ENCODE measurements at places on chromosomes 11 and 22.

- no peak for DNase-seq
Observed at GRCh38 chr11:121437686-121438078, 14.4 kb upstream of the SORL1 start.

GRCh38 chr22:31350410-31350863, 4.3 kb upstream of the PATZ1 start:
- no peak for DNase-seq

DNA sequence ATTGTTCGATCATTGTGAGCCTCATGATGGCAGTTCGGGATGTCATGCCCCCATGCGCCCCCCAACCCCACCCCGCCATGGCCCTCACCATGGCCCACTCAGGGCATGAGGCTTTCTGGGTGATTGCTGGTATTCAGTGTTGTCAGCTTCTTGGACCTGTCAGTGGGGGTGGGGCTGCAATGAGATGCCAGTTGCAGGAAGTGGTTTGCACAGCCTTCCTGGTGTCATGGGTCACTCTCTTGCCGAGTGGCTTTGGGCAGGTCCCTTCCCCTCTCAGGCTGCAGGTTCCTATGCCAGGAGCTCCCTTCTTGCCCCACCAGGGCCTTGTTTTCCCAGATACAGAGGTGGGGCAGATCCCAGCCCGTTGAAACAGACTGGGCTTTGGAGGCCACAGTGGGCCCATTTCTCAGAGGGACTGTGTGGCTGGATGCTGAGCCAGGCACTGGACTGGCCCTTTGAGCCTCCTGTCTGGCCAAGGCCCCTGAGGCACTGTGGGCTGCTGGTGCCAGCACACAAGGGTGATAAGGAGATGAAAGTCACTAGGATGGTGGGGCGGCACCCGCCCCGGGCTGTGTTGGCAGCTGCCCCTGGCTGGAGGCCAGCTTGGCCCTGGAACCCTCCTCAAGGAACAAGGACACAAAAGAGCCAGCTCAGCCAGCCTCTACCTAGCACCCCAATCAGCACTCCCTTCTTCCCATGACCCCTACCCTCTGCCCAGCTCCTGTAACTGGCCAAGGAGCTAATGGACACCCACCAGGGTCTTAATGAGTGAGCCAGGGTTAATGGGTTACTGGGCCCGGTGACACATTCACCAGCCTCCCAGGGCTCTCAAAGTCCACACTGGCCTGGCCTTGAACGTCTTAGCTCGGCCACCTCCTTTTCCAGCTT, 1.5 kb upstream of the GGT1 start:
- DNase-seq, result peak; percentile 93

- DNase-seq, result no peak
Observed at GRCh38 chr11:120390585-120390922, 54.3 kb downstream of the ARHGEF12 start.

GRCh38 chr11:45643598-45644260, 21.7 kb downstream of the CHST1 start:
- DNase-seq, result no peak

DNA sequence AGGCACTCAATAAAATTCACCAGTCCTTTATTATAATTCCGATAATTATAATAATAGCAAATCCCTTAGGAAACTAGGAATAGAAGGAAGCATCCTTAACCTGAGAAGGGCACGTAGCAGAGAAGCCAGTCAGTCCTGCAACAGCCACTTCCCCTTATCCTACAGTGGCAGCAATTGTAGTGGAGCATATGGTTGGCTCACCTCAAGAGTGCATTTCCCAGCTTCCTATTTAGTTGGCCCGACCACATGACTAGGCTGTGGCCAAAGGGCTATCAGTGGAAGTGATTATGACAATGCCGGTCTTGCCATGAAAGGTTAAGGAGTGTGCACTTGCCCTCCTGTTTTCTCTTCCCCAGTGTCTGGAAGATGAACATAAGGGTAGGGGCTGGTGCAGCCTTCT, 27.0 kb downstream of the TESMIN start:
- DNase-seq, result no peak

- DNase-seq, result no peak
Observed at GRCh38 chr11:45948356-45948755, 25.9 kb downstream of the LARGE2 start.

DNA sequence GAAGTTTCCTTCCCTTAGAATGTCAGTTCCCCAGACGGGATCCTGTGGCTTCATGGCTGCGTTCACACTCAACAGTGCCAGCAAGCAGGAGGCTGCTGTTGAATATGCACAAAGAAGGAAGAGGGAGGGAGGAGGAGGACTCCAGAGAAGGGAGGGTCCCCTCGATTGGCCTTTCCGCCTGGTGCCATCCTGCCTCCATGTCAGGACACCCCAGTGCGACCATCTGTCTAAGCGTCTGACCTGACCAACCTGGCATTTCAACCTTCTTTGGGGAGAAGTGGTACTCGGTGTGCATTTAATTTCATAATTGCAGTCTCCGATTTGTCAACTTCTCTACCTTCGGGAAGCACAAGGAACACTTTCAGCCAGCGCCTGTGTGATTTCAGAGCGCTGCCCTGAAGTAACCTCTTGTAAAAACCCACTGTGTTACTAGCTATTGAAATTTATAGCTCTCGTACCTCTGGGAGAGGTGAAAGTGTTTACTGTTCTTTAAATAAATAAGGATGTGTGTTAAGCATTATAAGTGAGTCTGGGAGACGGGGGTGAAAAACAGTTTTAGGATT, 1491.9 kb downstream of the TBC1D22A start:
- no peak for DNase-seq

GRCh38 chr22:36773935-36774334, 2.0 kb downstream of the IFT27 start:
- no peak for DNase-seq

GRCh38 chr11:117983163-117983475, 3.1 kb upstream of the IL10RA start:
- DNase-seq, result no peak

- no peak for DNase-seq
Observed at GRCh38 chr11:33309118-33309517, 51.9 kb downstream of the HIPK3 start.

DNA sequence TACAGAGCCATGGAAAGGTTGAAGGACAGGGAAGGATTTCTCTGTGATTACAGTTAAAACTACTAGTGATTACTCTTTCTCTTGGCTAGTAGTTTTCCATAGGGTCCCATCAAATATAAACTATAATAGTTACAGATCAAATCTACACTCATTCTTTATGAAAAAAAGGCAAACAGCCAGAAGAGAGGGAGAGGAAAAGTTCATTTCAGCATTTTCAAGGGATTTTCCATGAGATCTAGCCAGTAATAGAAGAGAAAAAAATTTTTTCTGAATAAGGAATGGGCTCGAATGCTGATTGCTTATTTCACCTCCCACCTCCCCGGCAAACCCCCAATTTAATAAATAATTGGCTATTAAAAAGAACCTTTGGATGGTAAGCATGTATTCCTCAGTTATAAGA, 74.8 kb upstream of the BLID start:
- DNase-seq, result no peak

DNA sequence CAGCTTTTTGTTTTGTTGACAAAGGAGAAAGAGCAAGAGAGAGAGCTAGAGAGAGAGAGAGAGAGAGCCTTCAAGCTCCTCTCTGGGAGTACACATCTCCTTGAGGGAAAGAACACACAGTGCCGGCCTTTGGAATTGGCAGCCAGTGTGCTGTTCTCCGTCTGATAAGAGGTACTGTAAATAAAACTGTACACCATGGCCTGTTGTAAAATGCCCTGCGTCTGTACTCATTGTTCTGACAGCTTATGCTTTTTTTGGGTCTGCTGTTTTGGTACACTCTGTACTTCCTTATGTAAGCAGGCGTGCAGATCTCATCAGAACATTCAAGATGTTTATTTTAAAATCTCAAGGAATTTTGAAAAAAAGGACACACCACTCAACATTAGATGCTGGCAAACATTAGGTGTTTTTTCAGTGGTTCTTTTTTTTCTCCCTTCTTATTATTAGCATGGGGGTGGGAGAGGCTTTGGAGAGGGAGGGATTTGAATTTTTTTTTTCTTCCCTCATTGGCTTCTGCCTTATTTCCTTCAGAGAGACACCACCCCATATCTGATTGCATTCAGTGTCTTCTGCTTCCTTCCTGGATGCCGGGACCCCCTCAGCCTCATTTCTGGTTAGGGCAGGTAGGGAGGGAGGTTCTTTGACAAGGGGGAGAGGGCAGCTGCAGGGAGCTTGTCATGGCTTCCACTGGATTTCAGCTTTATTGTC, 116.8 kb upstream of the NNMT start:
- peak; percentile 85 for DNase-seq

GRCh38 chr11:75625991-75626888, 42.6 kb downstream of the MAP6 start:
- no peak for DNase-seq

GRCh38 chr11:117529816-117530215, 202.2 kb downstream of the CEP164 start:
- DNase-seq, result no peak

GRCh38 chr22:38793317-38793716, 626 bp downstream of the DNAL4 start:
- DNase-seq, result no peak

DNA sequence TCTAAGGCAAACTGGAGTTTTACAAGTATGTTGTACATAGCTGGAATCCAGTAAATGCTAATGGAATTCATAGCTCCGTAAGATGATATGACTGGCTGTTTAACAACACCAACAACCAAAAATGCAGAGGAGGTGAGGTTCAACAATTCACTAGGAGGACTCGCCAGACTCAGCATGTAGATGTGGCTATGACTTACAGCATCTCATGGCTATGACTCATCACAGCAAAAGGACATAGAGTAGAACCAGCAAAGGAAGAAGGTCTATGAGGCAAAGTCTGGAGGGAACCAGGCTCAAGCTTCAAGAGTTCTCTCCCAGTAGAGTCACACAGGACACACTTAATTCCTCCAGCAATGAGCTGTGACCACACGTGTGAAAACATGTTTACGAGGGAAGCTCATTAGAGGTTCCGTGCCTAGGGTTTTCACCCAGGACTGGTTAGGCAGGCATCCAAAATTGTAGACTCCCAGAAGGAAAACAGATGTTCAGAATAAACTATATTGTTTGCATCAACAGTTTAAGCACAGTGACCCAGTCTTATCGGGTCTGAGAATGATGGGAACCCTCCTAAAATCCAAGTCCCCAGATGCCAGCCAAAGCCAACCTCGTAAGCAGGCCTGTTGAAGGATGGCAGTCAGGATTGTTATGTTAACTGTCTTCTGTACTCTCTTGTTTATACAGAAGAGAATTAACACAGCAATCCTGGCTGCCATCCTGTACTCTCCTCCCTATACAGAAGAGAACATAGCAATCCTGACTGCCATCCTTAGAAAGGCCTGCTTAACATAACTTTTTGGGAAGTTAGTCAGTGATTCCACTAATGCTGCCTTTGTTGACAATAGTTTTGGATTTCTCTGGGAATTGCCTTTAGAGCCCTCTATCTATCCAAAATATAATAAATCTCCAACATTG, 116.6 kb downstream of the LARGE1 start:
- no peak for DNase-seq

GRCh38 chr22:49137206-49137840, 690.4 kb downstream of the BRD1 start:
- no peak for DNase-seq

DNA sequence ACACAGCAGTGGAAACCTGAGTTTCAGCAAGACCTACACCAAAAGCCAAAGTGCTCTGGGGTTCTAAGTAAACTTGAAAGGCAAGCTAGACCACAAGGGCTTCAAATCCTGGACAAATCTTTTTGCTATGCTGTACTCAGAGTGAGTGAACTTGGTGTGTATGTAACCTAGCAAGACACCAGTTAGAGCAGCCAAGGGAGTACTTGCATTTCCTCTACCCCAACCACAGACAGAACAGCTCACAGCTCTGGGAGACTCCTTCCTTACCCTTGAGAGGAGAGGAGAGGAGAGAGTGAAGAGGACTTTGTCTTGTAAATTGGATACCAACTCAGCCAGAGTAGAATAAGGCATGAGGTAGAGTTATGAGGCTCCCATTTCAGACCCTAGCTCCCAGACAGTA, 71.4 kb downstream of the CTSC start:
- DNase-seq, result no peak

GRCh38 chr11:114031967-114032320, 27.6 kb upstream of the ZBTB16 start:
- DNase-seq, result no peak

GRCh38 chr22:48594757-48595510, 1232.7 kb downstream of the BRD1 start:
- no peak for DNase-seq

DNA sequence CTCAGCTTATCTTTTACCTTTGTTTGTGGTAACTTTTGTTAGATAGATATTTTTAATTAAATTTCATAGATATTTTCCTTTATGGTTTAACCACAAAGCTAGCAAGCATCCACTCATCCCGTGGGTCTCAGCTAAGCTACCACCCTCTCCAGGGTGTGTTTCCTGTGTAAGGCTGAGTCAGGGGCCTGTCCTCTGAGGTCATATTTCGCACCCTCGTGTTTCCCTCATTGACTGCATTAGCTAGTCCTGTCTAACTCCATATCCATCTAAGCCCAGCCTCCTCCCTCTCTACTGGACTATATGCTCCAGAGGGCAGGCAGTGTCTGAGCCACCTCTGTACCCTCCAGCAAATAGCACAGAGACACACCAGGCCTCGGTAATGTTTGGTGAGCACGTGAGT, 16.7 kb downstream of the XRRA1 start:
- DNase-seq, result no peak

DNA sequence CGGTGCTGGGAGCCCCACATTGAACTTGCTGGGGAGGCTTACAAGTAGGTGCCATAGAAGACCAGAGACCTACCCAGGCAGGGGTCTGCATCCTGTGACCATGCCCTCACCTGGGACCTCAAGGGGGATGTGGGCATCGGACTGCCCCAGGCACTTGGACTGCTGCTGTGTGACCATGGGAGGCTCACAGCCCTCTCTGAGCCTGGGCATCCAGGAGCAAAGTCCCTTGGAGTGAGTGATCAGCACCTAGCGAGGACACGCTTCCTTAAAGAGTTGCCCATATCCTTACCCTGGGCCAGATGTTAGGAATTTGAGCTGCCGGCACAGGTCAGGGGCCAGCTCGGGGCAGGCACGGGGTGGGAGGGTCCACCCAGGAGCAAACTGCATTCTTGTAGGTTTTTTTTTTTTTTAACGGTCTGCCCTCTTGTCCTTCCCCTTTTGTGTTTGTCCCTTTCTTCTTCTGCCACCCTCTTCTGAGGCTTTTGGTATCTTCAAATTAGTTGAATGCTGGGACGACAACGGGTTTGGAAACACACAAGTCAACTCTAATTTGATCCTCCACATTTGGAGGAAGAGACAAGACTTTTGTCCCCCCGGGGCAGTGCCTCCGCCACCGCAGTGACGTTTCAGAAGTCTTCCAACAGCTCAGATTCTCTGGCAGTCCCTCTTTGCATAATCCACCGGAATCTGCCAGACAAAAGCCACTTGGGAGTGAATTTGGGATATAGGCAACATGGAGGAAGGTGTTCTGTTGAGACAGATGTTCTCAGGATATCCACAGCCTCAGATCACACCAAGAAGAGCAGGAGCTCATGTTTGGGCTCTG, 46.1 kb upstream of the LINC01488 start:
- no peak for DNase-seq

GRCh38 chr11:69298267-69299022, 4.5 kb downstream of the MYEOV start:
- peak; percentile 77 for DNase-seq
